ENCODE measurements at places on chromosomes 11 and 22.
A peak's percentile ranks its signal among the peaks of the same experiment; 100 is the strongest.

DNA sequence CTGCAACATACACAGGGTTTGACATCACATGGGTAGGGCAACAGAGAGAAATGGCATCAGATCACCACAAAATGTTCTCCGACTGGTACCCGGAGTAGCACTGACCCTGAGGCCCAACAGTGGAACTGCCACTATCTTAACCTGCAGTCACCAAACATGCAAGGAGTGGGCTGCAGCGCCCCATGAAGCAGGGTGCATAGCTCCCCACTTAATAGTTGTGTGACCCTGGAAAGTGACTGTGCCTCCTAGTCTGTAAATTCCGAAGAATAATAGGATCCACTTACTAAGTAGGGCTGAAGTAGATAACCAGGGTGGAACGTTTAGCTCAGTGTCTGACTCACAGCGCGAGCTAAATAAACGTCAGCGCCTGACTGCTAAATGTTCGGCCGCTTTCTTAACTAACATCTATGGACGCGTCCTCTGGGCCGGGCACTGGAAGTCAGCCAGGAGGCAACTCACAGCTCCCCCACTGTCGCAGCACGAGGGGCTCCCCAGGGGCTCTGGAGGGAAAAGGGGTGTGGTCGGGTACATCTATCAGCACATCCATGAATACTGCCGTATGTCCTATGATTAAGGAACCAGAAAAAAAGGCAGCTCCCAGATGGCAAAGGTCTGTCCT, 777 bp downstream of the LTO1 start:
- no peak for DNase-seq

DNA sequence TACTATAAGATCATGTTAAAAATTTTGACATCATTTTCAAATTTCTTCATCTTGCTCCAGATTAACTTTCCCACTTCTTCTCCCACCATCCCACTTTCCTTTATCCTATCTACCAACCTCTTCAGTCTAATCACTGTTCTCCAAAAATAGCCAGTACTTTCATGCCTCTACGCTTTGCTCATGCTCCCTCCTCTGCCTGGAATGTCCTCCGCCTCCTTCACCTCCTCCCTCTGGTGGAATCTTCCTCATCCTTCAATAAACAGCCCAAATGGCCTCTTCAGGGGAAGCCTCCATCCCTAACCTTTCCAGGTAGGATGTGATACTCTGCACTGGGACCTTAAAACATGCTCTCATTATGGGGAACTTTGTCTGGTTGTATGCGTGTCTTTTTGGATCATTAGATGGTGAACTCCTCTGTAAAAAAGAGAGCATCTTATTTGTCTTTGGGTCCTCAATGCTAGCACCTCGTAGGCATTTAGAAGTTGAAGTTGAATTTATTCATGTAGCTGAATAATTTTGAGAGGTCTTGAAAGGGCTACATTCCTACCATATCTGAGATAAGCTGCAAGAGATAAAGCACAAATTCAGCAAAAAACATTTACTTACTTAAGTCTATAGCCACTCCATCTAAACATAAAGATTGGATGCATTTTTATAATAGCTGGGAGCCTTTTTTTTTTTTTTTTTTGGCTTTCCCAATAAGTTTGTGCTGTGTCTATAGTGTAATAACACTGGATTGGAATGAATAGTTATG, 8.0 kb upstream of the CSRP3 start:
- no peak for DNase-seq

DNA sequence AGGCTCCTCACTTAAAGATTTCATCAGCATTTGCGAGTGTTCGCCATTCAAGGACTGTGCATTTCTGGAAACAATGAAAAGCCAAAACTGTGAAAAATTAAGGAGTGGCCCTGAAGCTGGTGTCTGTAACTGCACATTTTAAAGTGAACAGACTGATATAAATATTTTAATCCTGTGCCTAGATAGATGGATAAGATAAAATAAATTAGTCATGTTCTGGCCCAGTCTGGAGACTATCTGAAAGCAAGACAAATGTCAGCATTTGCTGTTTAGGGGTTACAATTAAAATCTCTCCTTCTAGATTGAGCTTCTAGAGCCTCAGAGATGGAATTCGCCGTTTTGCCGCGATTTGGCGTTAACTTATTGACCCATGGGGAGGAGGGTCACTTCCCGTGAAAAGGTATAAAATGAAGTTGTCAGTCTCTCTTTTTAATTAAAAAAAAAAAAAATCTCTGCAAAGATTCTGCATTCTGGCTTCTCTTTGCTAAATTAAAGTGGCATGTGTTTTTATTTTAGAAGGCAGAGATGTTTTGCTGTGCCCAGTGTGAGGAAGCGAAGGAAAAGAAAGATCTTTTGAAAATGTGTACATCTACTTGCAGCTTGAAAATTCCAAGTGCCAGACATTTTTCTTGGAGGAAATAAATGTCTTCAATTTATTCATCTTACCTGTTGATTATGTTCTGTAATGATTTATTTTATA, 79.7 kb upstream of the WNT7B start:
- DNase-seq: no peak

- no peak for DNase-seq
Observed at GRCh38 chr11:28739489-28740280, 631.5 kb downstream of the METTL15 start.

DNA sequence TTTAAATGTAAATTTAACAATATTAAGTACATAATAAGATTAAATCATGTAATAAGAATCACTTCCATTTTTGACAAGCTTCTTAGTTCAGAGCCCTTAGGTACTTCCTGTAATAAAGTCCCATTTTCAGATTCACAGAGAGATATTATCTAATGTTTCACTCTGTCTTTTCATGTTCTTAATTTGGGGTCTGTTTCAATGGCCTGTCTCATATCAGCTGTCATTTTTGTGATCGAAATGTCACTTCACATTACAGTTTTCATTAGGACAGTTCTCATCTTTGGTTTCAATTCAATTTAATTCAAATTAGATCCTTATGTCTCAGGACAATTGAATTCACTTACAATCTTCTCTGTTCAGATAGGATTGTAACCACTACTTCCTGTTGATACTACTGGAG, 22.6 kb upstream of the OLFML1 start:
- DNase-seq: no peak

- DNase-seq: no peak
Observed at GRCh38 chr11:94909371-94909820, 64.0 kb downstream of the CWC15 start.

DNA sequence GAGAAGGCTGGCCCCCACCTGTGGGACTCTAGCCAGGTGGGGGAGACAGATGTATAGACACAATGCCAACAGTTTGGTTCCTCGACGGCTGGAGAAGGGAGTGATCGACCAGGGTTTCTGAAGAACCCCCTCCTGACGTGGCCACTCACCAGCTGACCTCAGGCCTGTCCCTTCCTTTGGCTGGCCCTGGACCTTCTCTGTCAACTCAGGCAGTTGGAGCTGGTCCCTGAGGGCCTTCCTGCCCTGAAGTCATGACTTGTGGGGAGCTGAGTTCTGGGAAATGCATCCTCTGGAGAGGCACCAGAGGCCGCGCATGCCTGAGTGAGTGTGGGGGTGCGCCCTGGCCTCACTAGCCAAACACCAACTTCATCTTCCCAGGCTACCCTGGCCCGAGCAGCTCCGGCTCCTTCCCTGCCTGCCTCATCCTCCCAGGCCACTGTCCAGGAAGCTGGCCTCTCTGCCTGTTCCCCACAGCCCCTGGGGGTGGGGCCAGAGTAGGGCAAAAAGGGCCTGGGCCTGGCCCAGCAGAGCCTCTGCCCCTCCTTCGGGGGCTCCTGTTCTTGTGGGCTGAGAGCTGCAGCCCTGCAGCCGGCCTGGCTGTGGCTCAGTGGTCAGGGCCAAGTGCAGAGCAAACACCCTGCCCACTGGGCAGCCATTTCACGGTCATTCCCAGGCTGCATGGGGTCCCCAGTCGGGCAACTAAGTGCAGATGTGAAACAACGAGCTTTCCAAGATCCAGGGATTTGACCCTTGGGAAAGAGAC, 23.6 kb downstream of the TXN2 start:
- DNase-seq: no peak

DNA sequence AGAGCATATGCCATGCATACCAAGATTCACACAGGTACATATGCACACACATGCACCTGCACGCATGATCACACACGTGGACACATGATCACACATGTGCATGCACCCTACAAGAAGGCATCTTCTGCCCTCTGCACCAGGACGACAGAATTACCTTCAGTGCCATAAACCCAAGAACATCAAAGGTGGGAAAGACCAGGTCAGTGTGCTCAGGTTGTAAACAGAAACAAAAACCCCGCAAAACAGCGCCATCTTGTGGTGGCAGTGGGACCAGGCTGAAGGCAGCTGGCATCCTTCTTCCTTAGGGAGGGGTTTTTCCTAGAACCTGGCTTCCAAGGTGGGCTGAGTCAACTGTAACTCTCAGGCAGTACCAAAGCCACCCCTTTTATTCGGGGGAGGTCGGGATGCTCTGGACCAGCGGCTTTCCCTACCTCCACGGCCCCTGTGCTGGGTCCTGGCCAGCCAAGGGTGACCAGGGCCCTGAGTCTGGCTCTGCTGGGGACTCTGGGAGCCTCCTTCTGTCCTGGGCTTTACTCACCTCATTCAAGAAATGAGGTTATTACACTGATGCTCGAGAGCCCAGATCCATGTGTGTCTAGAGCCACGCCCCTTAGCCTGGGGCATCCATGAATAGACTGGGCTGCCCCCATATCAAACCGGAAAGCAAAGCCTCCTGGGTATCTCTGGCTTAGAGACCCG, 69.4 kb upstream of the FGF3 start:
- DNase-seq: peak; percentile 67

- DNase-seq: no peak
Observed at GRCh38 chr11:92168936-92169335, 55.7 kb upstream of the FAT3 start.

DNA sequence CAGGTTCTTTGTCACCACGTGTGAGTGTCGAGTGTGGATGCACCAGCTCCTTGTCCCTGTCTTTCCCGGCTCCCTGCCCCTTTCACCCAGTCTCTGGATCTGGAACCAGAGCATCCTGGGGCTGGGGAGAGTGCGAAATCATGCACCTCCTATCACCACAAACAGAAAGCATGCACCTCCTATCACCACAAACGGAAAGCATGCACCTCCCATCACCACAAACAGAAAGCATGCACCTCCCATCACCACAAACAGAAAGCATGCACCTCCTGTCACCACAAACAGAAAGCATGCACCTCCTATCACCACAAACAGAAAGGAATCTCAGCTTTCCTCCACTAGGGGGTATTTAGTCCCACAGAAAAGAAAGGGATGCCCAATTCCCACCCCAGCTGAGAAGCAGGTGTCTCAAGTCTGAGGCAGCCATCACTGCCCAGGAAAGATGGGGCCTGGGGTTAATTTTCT, 5.9 kb upstream of the GLB1L3 start:
- DNase-seq: no peak

- DNase-seq: no peak
Observed at GRCh38 chr11:125168918-125169456, 4.4 kb downstream of the PKNOX2 start.
